Activated T-cell treated with anti-CD3 and anti-CD28 coated beads for 4 hours (primary cell): ENCODE measurements at places on chromosomes 11 and 22.
A peak's percentile ranks its signal among the peaks of the same experiment; 100 is the strongest.

- no peak for DNase-seq
These were observed 6.5 kb downstream of the MN1 start for GRCh38 chr22:27795053-27795452.

- no peak for DNase-seq
These were observed 125.5 kb upstream of the PARVA start for GRCh38 chr11:12251666-12252560.

GRCh38 chr11:127105593-127106541 lies 105.3 kb upstream of the KIRREL3 start:
- DNase-seq: no peak

GRCh38 chr22:35394011-35394312 lies 6.0 kb upstream of the MCM5 start:
- no peak for DNase-seq

DNA sequence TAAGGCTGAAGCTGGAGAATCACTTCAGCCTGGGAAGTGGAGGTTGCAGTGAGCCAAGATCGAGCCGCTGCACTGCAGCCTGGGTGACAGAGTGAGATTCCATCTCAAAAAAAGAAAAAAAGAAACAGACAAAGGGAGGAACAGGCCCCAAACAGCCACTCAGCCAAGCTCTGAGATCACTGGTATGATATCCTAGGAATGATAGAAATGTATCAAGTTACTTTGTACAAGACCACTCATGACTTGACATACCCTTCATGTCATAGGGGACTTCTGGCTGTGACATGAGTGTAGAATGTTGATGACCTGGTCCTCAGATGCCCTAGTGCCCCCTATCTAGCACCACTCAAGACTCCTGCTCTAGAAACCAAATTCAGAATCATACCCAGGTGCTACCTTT lies 216.5 kb downstream of the NAV2 start:
- no peak for DNase-seq

DNA sequence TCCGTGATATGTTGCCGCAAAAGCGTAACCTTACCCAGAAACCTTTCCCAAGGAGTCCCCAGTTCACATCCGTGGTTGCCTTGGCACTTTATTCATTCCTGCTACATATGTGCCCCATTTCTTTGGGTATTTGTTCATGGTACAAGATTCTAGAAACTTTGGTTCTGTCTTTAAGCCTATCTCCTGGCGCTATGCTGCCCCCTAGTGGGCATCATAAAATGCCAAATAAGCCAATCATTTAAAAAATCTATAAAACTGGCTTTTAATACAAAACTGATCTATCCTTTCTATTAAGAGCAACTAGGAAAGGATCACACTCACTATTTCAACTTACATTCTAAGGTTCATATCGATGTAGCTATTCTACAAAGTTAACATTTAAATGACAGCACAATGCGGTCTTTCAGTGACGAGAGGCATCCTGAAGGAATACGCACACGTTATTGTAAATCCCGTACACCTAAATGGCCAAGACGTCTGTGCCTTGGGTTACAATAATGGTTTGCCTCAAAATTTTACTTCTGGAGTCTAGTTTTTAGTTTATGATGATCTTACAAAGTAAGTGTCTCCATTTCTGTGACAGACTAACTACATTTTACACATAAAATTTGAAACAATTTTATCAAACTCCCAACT lies 16.2 kb downstream of the PIWIL3 start:
- peak; percentile 38 for DNase-seq

GRCh38 chr11:82890936-82891335 lies 9.3 kb downstream of the PRCP start:
- DNase-seq: no peak

DNA sequence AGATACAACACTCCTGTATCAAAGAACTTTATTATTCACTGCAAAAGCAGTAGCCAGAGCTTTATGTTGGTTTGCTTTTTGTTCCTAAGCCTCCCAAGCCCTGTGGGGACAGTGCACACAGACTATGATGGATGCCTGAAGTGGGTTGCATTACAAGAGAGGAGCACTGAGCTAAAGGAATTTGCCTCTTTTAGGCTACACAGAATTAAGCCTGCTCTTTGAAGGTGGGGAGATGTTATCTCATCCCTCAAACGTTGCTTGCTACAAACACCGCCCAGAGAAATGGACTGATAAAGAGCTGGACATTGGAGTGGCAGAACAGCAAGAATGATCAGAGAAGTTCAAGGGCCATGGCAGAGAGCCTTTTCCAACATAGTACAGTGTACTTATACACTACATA lies 2.5 kb upstream of the POGLUT3 start:
- no peak for DNase-seq

- DNase-seq: no peak
These were observed 21.8 kb downstream of the PIK3C2A start for GRCh38 chr11:17185938-17186337.

- no peak for DNase-seq
These were observed 92.9 kb upstream of the THY1 start for GRCh38 chr11:119515771-119516400.

DNA sequence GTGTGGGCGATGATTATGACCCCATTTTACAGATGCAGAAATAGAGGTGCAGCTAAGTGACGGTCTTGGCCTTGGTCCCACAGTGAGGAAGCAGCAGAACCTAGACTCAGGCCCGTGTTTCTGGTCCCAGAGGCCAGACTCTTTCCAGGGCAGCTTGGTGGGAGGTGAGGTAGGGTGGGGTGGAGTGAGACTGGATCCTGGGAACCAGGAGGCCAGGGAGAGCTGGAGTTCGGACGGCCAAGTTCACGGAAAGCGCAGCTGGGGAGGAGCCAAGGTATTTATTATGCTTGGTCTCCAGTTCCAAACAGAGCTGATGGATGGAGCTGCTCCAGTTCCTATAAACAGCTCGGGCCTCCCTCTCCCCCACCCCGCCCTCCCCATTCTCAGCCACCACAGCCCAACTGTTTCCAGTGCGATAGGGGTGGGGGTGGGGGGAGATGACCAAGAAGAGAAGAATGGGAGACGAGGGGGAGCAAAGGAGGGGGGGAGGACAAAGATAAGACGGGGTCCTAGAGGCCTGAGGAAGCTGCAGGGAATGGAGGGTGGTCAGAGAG lies 16.2 kb downstream of the LRRC32 start:
- no peak for DNase-seq

GRCh38 chr11:128772814-128773213 lies 78.9 kb downstream of the FLI1 start:
- DNase-seq: peak; percentile 19

DNA sequence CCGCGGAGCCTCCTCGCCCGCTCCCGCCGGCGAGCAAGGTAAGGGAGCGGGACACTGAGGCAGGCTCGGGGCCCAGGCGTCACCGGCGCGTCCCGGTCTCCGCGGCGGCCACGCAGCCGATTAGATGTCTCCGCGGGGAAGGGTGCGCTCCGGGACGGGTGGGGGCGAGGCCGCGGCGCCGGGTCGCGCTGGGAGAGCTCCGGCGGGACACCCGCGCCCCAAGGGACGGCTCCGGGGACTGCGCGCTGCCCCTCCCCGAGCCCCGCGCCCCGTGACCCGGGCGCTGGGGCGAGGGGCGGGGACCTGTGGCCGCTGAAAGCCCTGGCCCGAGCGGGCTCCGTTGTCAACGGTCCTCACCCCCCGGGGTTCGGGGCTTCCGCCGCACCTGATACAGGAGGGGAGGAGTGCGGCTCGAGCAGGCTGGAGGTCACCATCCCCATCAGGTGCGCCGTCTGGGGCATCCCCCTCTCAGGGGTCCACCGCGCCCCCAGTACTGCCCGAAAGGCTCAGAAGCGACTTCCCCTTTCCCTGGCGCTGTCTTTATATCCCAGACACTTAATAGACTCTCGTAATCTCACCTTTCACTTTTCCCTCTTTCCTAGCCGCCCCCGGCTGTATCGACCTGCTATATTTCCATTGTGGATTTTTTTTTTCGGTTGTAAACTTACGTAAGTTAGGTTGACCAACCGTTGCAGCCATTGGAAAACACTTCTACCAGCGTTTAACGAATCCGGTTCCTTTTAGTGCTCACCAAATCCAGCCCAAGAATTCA lies 573 bp downstream of the PPFIA1 start:
- DNase-seq: peak; percentile 16

GRCh38 chr11:90218606-90219005 lies 4.2 kb downstream of the CHORDC1 start:
- no peak for DNase-seq

- DNase-seq: no peak
These were observed 1.7 kb upstream of the DCHS1 start for GRCh38 chr11:6657346-6657745.

DNA sequence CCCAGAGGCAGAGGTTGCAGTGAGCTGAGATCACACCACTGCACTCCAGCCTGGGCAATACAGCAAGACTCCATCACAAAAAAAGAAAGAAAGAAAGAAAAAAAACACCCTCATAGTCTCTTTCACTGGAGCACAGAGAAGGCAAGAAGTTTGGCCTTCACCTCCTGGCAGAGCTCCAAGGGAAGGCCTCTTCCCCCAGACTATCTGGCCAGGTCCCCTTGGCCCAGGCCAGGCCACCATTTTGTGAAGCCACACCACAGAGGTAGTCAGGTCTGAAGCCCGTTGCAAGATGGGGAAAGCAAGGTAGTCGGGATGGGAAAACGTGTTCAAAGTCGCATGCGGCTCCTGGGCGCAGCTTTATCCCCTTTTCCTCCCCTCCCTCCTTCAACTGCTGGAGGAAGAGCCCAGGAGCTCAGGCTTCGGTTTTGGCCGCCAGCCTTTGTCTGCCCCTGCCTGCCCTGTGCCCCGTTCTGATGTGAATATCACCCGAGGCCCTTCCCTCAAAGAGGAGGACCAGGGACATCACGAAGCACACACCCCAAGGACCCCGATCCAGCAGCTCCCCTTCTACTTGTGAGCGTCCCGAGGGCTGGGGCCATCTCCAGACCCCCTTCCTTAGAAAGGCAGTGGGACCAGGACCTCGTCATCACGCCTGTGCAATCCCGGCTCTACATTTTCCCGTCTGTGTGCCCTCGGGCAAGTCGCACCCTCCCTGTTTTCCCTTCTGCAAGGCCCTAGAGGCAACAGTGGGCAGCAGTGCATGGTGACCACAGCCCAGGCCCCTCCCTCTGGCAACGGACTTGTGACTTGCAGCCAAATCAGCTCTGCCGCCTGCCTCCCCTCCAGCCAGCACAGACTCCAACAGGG lies 17.7 kb downstream of the CABP7 start:
- no peak for DNase-seq

DNA sequence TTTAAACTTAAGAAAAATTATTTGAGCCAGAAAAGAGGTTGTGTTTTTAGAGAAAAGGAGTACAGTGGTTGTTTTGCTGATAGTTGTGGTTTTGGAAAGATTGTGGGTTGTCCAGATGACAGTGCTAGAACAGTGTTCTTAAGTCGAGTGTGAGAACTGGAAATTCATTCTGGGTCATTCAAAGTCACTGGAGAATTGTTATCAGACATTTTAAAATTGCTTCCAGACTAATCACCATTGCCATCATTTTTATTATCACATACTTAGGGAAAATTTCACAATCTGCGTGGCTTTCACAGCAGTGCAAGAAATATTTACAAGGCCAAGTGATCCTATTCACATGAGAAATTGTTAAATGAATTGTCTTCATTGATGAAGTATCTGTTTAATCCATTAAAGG lies 242.2 kb upstream of the DDI1 start:
- no peak for DNase-seq

GRCh38 chr11:102197670-102198139 lies 87.5 kb downstream of the YAP1 start:
- DNase-seq: no peak

GRCh38 chr11:45906965-45907611 lies at the start of gene FREY1:
Gene FREY1, minus strand, starts transcription at chr11:45907271. Its CDS starts 26 bp downstream, at chr11:45907245.
- DNase-seq: no peak

DNA sequence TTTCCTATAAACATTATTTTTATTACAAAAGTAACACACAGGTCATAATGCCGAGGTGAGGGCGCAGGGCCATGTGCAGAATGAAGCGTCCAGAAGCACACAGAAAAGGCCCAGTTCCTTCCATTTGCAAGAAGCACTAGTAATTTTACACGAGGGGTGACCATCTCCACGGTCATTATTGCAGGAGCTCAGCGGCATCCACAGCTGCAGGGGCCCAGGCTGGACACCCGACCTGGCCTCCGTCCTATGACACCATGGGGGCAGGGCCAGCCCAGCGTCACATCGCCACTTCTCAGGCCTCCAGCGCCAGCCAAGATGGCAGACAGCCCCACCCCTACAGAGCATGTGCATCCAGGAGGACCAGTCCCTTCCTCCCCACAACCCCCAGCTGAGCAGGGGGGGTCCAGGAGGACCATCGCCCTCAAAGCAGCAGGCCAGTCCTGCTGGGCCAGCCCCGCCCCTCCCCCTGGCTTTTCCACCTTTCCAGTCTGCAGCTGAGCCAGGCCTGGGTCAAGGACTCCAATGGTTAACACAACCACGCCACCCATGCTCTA lies 3.5 kb downstream of the IGF2 start:
- no peak for DNase-seq

GRCh38 chr11:13486926-13487660 lies 8.7 kb downstream of the PTH start:
- DNase-seq: peak; percentile 53

DNA sequence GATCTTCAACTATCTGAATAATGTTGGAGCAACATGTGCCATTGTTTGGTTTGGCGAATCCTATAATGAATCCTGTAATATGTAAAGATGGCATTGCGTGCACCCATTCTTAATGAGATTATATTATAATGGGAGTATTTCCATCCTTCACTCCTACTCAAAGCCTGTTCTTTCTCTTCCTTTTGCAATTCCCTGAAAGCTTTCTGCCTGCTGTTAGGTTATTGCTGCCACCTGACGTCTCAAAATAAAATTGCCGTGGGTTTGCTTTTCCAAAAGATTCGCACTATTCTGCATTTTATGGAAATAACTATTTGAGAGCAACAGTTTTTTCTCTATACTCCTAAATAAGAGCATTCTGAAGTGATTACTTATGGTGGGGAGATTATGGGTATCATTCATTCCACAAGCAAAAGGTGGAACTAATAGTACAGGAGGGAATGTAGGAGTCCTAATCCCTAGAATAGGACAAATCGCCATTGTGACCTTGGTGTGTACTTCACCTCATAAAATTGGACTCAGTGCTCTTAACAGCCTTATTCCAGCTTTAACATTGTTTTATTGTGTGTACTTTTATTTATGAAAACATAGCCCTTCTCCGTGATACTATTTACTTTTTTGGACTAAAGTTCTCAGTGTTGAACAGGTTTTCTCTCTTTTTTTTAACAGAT lies 69.6 kb upstream of the ALKBH3 start:
- no peak for DNase-seq

- no peak for DNase-seq
These were observed 2.7 kb downstream of the MDK start for GRCh38 chr11:46383974-46384701.

DNA sequence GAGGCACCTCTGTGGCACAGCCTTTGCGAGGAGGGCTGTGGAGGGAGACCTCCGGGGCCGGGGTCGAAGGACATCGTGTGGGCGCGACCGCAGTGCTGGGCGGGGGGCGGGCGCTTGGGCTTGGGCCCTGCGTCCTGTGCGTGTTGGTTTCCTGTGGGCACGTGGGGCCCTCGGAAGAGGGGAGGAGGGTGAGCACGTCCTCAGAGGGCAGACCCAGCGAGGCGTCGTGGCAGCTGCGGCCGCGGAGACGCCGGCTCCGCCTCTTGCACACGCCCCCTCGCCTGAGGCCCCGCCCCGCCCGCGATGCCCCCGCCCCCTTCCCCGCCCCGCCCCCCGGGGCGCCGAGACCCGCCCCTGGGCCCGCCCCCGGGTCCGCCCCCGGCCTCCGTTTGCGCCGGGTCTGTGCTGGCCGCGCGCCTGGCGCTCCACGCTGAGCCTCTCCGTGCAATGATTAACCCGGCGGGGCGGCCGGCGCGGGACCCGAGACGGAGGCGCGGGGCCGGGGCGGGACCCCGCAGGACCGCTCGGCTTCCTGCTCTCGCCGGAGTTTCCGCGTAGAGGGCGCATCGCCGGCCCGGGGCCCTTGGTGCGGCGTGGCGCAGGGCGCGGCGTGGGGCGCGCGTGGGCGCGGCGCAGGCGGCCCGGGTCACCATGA lies at the start of gene PRR5:
Gene PRR5 (plus strand): TSS at position 381 of the 655 bp plus-strand sequence. CDS start 271 bp downstream, at position 652.
- DNase-seq: peak; percentile 64
